ENCODE measurements at places on chromosomes 1 and 21. TPM values are rescaled to one million over a fixed set of nuclear protein-coding genes. Genes with fewer than 3 reads are reported as not detected.

NUF2 gene
- not detected for total RNA-seq

MYOM3 gene
- total RNA-seq: 1.2 TPM

TBX19 gene
- total RNA-seq: 0.64 TPM

RIPK4 gene
- total RNA-seq: 6.4 TPM

ORC1 gene
- not detected for total RNA-seq

NECTIN4 gene
- not detected for total RNA-seq

CELSR2 gene
- total RNA-seq: 3.6 TPM

TSPAN1 gene
- total RNA-seq: 8.9 TPM

ZBTB8B gene
- under 0.01 TPM for total RNA-seq

TESK2 gene
- 0.32 TPM for total RNA-seq

DMRTA2 gene
- not detected for total RNA-seq

MMP23B gene
- total RNA-seq: 71.3 TPM

TMPRSS3 gene
- not detected for total RNA-seq

TMEM201 gene
- 12.8 TPM for total RNA-seq

C1orf74 gene
- total RNA-seq: 0.11 TPM

SLC6A17 gene
- total RNA-seq: 0.11 TPM

KCNH1 gene
- total RNA-seq: not detected

FCMR gene
- 1.3 TPM for total RNA-seq

IL12RB2 gene
- not detected for total RNA-seq

DONSON gene
- 0.53 TPM for total RNA-seq

GRCh38 chr1:44347280-44347679 is 7.8 kb downstream of the ERI3 start:
- H3K27me3 ChIP-seq: no peaks in the 10 kb centered on the region
- peaks cover 9% of the 10 kb centered on the region for H3K4me1 ChIP-seq
- H3K27ac ChIP-seq: peak overlapping the region; percentile 84

- DNase-seq: no peak
- no peaks in the 10 kb centered on the region for H3K27me3 ChIP-seq
These were observed 65.5 kb upstream of the LRP8 start for GRCh38 chr1:53393325-53393792.

GRCh38 chr1:110879758-110880606 is 7.0 kb downstream of the CD53 start:
- no peaks in the 10 kb centered on the region for H3K4me1 ChIP-seq
- no peaks in the 10 kb centered on the region for H3K36me3 ChIP-seq
- DNase-seq: no peak

GRCh38 chr1:232287676-232288569 is 342.0 kb downstream of the SIPA1L2 start:
- H3K4me1 ChIP-seq: no peaks in the 10 kb centered on the region
- no peak overlapping the region for H3K27ac ChIP-seq
- no peak overlapping the region for H3K4me3 ChIP-seq
- H3K27me3 ChIP-seq: no peaks in the 10 kb centered on the region

GRCh38 chr1:26686795-26687194 is 9.0 kb upstream of the ARID1A start:
- peaks cover 4% of the 10 kb centered on the region for H3K4me1 ChIP-seq
- H3K36me3 ChIP-seq: no peaks in the 10 kb centered on the region
- no peak overlapping the region for H3K27ac ChIP-seq
- no peak overlapping the region for H3K4me3 ChIP-seq

DNA sequence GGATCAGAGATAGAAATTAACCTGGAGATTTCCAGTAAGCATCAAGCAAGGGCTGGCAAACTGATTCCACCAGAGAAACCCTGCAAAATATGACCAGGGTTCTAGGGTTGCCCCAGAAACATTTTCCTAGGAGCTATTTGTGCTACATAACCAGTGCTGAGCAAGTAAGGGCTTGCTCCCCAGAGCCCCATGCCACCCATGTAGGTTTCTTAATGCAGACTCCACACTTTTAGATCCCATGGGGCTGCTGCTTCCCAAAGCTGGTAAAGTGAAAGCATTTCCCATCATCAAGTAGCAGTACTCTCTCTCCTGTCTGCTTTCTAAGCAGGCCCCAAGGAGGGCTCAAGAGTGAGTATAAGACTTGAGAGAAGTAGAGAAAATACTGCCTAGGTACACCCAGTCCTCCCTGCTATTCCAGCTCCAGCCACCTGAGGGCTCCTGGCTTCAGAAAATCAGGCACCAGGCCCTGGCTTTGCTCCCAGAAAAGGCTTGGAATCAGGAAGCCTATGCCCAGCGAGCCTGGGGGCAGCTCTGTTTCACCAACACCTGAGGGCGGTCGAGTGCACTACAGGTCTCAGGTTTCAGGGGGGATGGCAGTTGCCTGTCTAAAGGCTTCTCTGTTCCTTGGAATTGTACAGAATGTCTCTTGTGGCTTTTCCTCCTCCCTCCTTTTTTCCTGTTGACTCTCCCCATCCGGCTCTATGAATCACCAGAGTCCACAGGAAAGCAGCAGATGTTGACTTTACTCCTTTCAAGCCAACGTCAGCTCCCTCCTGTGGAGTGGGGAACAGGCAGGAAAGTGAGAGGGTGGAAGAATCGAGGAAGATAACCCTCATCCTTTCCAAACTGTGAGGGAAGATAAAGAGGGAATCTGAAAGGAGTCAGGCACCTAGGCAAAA is 6.2 kb upstream of the ANKRD35 start:
- H3K4me3 ChIP-seq: peak overlapping the region; percentile 10
- peaks cover 14% of the 10 kb centered on the region for H3K4me1 ChIP-seq
- peaks cover 36% of the 10 kb centered on the region for H3K36me3 ChIP-seq

DNA sequence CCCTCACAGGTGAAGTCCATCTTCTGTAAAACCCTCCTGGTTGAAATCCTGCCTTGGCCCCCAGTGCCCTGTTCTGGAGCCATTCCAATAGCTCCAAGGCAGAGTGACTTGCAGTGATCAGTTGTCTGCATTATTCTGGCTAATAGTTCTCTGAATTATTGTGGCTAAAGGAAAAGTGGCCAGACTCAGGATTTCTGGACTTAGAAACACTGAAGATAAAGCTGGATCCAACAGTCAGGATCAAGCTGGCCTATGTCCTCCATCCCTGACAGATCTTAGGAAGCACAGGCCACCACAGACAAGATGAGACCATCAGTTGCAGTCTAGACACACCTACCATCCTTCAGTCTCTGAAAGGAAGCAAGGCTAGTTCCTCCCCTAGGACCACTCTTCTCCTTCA is 801 bp upstream of the C2CD4D start:
- peaks cover 8% of the 10 kb centered on the region for H3K4me1 ChIP-seq
- H3K27me3 ChIP-seq: peaks cover 15% of the 10 kb centered on the region
- DNase-seq: no peak
- H3K27ac ChIP-seq: no peak overlapping the region
- H3K4me3 ChIP-seq: no peak overlapping the region
- no peaks in the 10 kb centered on the region for H3K36me3 ChIP-seq

- H3K4me3 ChIP-seq: no peak overlapping the region
- H3K27ac ChIP-seq: no peak overlapping the region
- no peaks in the 10 kb centered on the region for H3K27me3 ChIP-seq
- no peaks in the 10 kb centered on the region for H3K36me3 ChIP-seq
- H3K4me1 ChIP-seq: peaks cover 13% of the 10 kb centered on the region
These were observed 485.4 kb upstream of the USP24 start for GRCh38 chr1:55700359-55701130.

- DNase-seq: no peak
- no peaks in the 10 kb centered on the region for H3K36me3 ChIP-seq
- no peaks in the 10 kb centered on the region for H3K27me3 ChIP-seq
- no peak overlapping the region for H3K4me3 ChIP-seq
These were observed 542.8 kb downstream of the PTPRU start for GRCh38 chr1:29779146-29779545.

DNA sequence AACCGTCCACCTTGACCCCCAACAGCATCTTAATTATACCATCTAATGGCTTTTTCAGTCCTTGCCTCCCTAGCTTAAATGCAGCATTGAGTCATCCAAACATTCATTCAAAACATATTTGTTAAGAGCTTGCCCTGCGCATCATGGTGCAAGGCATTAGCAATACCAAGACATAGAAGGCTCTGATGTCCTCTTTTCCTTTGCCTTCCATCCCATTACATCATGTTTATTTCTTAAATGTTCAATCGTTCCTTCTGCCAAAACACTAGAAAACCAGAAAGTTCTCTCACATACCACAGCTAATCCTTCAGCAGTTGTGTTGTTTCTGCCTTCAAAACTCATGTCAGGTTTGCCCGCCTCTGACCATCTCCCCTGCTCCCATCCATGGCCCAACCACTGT is 29.8 kb upstream of the VTCN1 start:
- H3K36me3 ChIP-seq: no peaks in the 10 kb centered on the region
- no peak for DNase-seq
- no peaks in the 10 kb centered on the region for H3K27me3 ChIP-seq
- H3K4me1 ChIP-seq: peaks cover 3% of the 10 kb centered on the region
- H3K27ac ChIP-seq: no peak overlapping the region

- peaks cover 15% of the 10 kb centered on the region for H3K36me3 ChIP-seq
- no peak overlapping the region for H3K4me3 ChIP-seq
- DNase-seq: no peak
- H3K27ac ChIP-seq: no peak overlapping the region
These were observed 87.9 kb downstream of the ZZZ3 start for GRCh38 chr1:77594366-77595112.

DNA sequence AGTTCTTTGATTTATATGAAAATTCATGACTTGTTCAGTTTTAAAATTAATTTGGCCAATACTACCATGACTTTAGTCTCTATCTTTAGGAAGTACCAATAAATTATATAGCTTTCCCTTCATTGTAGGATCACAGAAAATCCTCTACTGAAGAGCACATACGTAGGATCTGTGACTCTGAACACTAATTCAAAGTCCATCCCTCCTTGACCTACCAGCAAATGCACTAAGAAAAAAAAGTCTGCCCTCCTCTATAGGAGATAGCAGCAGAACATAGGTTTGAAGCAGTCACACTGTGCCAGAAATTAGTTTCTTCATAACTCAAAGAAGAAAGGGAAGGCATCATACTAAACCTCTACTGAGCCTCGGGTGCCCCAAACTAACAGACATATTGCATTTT is 16.5 kb downstream of the BRWD1 start:
- H3K36me3 ChIP-seq: peaks cover 19% of the 10 kb centered on the region
- H3K4me3 ChIP-seq: no peak overlapping the region
- H3K27ac ChIP-seq: no peak overlapping the region
- no peaks in the 10 kb centered on the region for H3K27me3 ChIP-seq
- H3K4me1 ChIP-seq: no peaks in the 10 kb centered on the region
- no peak for DNase-seq

GRCh38 chr1:22376976-22377375 is 74.7 kb upstream of the ZBTB40 start:
- no peaks in the 10 kb centered on the region for H3K4me1 ChIP-seq
- DNase-seq: no peak
- no peaks in the 10 kb centered on the region for H3K27me3 ChIP-seq

GRCh38 chr1:7208647-7209180 is 423.5 kb downstream of the CAMTA1 start:
- H3K36me3 ChIP-seq: no peaks in the 10 kb centered on the region
- no peak overlapping the region for H3K4me3 ChIP-seq
- no peaks in the 10 kb centered on the region for H3K27me3 ChIP-seq
- no peak overlapping the region for H3K27ac ChIP-seq
- no peak for DNase-seq

- no peaks in the 10 kb centered on the region for H3K27me3 ChIP-seq
- H3K4me3 ChIP-seq: no peak overlapping the region
- H3K36me3 ChIP-seq: no peaks in the 10 kb centered on the region
- H3K4me1 ChIP-seq: no peaks in the 10 kb centered on the region
- no peak for DNase-seq
These were observed 82.3 kb downstream of the TBX19 start for GRCh38 chr1:168362991-168363390.

- no peak for DNase-seq
- H3K4me3 ChIP-seq: no peak overlapping the region
- H3K36me3 ChIP-seq: no peaks in the 10 kb centered on the region
- H3K27ac ChIP-seq: no peak overlapping the region
- H3K27me3 ChIP-seq: no peaks in the 10 kb centered on the region
These were observed 45.4 kb downstream of the ILDR2 start for GRCh38 chr1:166929911-166930310.

- peaks cover 4% of the 10 kb centered on the region for H3K4me1 ChIP-seq
- H3K27ac ChIP-seq: no peak overlapping the region
- DNase-seq: no peak
- H3K36me3 ChIP-seq: peaks cover 47% of the 10 kb centered on the region
These were observed 9.0 kb downstream of the DR1 start for GRCh38 chr1:93354749-93355148.

DNA sequence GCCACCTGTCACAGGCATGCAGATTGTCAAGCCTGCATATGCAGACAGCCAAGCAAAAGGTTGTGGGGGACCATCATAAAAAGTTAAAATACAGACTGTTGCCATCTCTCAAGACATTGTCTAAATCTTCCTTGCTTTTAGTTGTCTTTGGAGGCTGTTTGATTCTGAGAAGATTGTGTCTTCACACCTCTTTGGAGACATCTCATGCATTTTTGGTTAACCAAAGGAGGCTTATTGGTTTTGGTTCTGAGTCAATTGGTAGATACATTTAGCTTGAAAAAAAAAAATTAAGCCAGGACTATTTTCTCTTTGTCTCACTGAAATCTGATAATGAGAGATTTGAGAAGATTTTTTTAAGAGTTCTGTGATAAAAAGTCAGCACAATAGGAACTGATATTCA is 217.6 kb downstream of the LYPLAL1 start:
- no peak overlapping the region for H3K4me3 ChIP-seq
- no peak overlapping the region for H3K27ac ChIP-seq
- no peaks in the 10 kb centered on the region for H3K36me3 ChIP-seq
- DNase-seq: no peak

GRCh38 chr1:105632342-105633196 is 1423.9 kb upstream of the PRMT6 start:
- no peak for DNase-seq
- no peaks in the 10 kb centered on the region for H3K4me1 ChIP-seq
- no peak overlapping the region for H3K4me3 ChIP-seq
- no peaks in the 10 kb centered on the region for H3K27me3 ChIP-seq
- no peaks in the 10 kb centered on the region for H3K36me3 ChIP-seq

DNA sequence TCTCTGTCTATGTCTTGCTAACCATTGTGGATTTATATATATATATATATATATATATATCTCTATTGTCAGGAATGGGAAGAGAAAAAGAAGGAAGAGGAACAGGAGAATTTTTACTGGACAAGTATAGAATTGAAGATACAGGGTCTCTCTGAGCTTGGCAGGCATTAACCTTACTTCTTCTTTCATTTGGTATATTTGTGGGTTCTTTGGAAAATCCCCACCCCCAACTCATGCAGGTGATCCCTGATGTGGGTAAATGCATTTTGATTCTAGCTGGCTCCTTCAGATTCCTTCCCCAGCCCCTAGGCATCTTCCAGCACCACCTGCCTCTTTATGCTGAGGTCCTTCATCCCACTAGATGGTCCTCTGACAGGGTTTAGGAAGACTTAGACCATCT is 78.8 kb upstream of the TRABD2B start:
- H3K4me1 ChIP-seq: peaks cover 9% of the 10 kb centered on the region
- no peak for DNase-seq
- no peak overlapping the region for H3K4me3 ChIP-seq
- H3K27me3 ChIP-seq: no peaks in the 10 kb centered on the region

DNA sequence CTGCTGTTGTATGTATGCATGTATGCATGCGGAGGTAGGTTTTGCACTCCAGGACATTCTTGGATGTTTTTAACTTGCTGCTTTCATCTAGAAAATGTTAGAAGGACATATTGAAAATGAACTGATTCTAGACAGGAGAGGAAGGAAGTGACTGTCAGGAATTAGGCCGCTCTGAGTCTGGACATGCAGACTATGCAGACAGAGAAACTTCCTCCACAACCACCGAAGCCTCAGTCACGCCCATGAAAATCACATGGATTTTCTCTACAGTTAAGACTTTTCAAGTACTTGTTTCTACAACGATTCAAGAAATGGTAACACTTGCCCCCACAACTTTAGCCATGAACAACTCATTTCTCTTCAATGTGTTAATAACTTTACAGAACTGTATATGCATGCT is 211.1 kb downstream of the SMYD3 start:
- H3K27ac ChIP-seq: no peak overlapping the region
- no peaks in the 10 kb centered on the region for H3K27me3 ChIP-seq
- no peaks in the 10 kb centered on the region for H3K4me1 ChIP-seq
- no peak for DNase-seq
- H3K36me3 ChIP-seq: no peaks in the 10 kb centered on the region
- H3K4me3 ChIP-seq: no peak overlapping the region
